ENCODE measurements at places on chromosomes 7 and 10.
A peak's percentile ranks its signal among the peaks of the same experiment; 100 is the strongest.

GRCh38 chr7:36651404-36651803 lies 72.9 kb downstream of the AOAH start:
- DNase-seq: no peak

DNA sequence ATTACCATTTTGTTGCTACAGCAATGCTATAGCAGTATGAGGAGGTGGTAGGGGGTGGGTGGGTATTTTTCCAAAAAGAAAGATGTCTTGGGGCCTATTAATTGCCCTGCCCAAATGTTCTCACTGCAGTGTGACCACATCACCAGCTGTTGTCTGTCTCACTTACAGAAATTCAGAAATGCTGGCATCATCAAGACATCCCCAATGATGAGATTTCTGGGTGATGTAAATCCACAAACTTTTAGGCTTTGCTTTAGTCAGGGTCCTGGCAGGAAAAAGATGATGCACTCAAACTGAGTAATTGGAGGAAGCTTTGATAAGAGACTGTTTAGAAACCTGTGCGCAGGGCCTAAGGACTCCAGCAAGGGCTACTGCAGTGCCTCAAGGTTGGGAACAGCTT lies 56.2 kb upstream of the OPN4 start:
- DNase-seq: no peak

DNA sequence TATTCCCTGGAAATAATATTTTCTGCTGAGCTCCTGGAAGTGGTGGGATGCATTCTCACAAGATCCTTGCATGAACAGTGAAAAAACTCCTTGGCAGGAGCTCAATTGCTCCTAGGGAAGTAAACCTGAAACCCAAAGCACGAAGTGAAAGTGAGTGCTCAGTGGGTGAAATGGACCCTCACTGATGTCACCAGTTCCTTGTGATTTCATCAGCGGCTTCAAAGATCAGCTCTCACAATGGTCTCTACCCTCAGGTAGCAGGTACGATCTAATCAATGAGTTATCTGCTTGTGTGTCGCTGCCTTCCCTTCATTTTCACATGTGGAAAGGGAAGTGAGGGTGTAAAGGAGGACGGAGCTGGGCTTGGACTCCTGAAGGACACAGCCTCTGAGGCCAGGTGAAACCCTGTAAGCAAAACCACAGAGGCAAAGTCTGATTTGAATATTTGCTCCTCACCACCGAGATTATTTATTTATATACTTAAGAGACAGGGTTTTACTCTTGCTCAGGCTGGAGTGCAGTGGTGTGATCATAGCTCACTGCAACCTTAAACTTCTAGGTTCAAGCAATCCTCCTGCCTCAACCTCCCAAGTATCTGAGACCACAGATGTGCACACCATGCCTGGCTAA lies 255.4 kb upstream of the LYZL1 start:
- no peak for DNase-seq

- DNase-seq: no peak
Observed at GRCh38 chr10:53579773-53580172, 807.2 kb upstream of the MBL2 start.

DNA sequence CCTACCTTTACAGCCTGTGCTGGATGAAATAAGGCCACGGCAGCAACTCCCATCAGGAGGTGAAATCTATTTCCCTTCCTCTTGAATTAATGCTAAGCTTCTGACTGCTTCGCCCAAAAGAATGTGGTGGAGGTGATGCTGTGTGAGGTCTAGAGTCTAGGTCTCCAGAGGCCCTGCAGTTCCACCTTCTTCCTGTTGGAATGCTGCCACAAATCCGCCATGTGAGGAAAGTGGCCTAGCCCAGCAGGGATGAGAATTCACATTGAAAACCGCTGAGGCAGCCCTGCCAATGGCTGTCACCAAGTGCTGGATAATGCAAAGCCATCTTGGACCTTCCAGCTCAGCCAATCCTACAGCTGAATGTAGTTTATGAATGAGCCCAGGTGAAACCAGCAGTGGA lies 28.0 kb downstream of the RHOBTB1 start:
- no peak for DNase-seq

DNA sequence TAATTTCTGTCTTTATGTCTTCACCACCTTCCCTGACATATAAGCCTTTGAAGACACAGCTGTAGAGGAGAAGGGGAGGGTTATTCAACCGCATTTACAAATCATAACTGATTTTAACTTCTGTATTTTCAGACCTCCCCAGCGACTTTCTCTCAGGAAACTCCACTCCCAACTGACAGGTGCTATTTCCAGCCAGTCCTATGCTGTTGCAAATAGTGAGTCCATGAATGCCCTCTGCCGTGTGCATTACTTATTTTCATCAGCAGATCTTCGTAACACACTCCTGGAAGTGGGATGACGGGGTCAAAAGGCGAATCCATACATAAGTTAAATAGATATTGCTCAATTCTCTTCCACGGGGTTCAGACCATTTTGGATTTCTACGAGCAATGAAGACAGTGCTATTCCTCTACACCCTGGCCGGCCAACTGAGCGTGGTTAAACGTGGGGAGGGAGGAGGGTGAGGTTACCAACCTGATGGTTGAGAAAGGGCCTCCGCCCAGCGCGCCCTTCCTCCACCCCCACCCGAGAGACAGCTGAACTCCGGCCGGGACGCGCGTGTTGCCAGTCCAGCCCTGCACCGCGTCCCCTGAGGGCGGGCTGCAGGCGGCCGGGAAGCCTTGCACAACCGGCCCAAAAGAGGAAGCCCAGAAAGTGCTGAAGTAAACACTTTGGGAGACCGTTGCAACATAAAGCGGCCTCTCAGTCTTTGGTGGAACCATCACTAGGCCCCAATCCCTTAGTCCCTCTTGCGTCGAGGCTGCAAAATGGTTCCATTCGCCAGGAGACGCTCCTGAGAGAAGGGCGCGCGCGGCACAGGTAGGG lies at the start of gene APBB1IP:
APBB1IP (plus strand) TSS at position 705 of the 825 bp plus-strand sequence. CDS start 53,986 bp downstream, outside the sequence.
- no peak for DNase-seq

DNA sequence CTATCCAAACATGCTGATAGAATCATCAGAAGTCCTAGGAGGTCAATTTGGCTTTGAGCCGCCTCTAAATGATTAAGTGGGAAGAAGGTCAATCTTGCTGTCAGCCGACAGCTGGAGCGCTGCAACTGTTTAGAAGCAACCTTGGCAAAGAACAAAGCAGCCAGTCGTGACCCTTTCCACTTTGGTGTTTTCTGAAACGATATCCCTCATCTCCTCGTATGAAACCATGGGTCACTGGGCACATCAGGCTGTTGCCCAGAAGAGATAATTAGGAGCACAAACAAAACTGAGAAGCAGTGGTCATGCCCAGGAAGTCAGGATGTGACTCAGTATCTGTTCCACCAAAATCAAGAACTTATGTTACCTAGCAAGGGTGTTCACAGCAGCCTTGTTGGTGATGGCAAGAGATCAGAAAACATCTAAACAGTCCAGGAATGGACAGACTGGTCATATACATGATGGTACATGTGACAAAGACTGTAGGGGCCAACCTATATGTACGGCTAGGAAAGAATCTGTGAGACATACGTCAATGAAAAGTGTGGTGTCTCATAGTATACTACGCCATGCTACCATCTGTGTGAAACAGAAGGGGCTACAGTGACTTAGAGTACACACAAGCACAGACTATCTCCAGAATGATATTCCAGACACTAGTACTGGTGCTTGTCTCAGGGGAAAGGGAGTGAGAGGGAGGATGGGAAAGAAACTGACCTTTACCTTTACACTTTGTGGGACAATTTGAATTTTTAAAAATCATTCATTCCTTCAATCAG lies 22.4 kb downstream of the STN1 start:
- no peak for DNase-seq

- DNase-seq: no peak
Observed at GRCh38 chr7:106070201-106070551, 41.9 kb downstream of the SYPL1 start.

GRCh38 chr10:128440513-128441160 lies 314.4 kb upstream of the MKI67 start:
- no peak for DNase-seq

DNA sequence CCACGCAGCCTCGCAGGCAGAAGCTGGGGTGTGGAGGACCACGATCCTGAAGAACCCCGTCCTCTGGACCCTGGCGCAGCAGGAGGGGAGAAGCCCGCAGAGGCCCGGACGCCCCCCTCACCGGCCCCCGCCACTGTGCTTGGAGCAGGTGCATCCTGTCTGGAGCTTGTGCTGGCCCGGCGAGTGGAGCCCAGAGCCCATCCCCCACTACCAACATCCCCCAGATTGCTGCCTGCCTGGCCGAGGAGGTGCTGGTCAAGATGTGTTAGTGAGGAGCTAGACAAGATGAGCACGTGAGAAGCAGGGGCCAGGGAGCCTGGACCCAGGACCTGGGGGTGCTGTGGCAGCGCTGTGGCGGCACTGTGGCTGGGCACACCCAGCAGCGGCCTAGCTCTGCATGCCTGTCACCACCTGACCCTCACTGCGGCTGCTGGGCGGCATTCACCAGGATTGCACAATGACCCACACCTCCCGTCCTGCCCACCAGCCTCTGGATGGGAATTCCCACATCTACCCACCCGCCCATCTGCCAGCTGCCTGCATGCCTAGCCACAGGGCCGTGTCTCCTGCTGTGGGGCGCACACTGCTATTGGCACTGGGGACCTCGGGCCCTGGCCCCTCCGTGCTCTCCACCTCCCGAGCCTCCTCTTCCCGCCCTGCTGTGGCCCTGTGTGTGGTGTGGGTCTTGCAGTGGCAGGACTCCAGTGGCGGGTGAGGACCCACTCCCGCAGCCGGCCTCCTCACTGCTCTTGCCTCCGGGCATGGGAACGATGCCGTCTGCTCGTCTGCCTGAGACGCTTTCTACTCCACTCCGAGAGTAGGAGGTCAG lies 11.8 kb downstream of the GPR146 start:
- DNase-seq: no peak

GRCh38 chr10:10798102-10798863 lies 219.4 kb upstream of the CELF2 start:
- DNase-seq: no peak

GRCh38 chr7:81501220-81501619 lies 268.6 kb downstream of the HGF start:
- no peak for DNase-seq

- DNase-seq: no peak
Observed at GRCh38 chr7:158572000-158572828, 15.4 kb downstream of the PTPRN2 start.

DNA sequence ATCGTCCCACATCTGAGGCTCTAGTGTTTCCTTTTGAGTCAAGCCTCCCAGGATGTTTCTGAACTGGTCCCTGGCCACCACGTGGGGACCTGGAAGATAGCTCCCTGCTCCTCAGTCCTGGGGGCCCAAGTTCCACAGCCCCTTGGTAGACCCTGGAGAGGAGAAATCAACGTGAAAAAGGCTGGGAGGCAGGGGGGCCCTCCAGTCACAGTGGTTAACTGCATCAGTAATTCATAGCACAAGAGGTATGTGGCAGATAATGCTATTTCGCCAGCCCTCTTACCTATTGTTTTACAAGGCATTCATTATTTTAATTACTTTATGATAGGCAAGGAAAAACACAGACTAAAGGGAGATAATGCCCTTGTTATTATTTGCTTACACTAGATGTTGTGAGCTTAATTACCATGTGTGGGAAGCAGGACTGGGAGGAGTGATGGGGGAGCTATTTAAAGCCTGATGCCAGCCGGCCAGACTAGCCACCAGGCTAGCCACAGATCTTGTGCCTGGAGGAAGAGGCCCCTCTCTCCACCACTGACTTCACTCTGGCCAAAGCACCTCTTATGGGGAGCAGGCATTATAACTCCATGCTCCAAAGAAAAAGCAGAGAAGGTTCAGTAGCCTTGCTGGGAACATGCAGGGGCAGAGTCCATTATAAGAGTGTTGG lies 230.7 kb downstream of the KCNMA1 start:
- DNase-seq: no peak

GRCh38 chr7:17185690-17186070 lies 112.8 kb upstream of the AHR start:
- DNase-seq: no peak

DNA sequence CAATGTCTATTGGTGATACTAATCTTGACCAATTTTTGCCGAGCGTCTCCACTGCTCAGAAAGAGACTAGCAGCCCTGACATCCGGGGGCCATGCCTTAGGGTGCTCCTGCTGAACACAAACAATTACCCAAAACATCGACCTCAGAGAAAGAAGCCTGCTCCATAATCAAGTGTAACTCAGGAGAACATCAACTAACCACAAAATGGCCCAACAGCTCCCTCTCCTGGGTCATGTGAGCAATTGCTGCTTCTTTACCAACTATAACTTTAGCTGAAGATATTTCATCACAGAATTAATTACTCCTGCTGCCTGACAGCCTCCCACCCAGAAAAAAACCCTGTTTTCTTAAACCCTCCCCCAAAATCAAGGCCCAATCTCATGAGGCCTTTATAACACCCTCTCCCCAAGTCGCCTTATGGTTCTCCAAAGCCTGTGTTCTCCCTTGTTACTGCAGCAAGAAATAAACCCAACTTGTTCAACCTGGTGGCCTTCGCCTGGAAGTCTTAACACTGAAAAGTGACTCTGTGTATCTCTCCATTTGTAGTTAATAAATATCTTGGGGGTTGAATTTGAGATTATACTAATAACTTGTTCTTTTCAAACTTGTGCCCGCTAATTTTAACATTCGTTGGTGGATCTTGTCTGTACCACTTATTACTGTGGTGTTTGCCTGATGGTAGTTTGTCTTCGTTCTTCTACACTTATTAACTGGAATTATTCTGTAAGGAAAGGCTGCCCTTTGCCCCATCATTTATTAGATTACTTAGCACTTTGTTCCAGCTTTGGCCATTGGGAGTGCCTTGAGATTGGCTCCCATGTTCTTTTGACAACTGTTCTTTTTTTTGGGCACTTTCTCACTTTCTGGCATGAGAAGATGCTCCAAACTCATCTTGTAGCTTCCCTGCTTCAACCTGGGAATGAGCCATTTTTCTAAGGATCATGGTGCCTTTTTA lies 21.2 kb upstream of the RAMP3 start:
- peak; percentile 12 for DNase-seq

DNA sequence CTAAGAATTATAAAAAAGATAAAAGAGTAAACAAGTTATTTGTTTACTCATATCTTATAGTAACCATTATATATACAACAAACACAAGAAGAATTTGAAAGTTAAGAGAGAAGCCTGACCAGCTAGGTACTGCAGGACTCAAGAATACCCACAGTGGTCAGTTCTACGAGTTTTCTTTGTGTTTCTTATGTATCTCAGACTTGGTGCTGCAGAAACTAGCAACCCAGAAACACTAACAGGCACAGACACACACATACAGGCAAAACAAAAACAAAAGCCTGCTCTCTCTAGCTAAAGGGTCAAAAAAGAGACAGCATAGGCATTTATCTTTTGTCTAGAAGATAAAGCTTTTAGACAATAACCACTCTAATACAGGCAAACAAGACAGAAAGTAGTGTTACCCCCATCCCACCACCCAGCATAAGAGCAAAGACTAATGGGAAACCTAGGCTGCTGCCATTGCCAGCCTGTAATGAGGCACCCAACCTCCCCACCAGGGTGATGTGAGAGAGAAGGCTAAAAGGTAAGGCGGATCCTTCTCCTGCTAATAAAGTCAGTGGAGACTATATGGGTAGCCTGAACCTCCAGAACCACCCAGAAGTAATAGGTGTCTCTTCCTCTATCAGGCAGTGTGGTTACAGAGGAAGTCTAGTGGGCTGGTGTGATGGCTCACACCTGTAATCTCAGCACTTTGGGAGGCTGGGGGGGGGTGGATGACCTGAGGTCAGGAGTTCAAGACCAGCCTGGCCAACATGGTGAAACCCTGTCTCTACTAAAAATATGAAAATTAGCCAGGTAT lies 113.9 kb downstream of the DNAJC1 start:
- no peak for DNase-seq
